ENCODE measurements at places on chromosomes 6 and 20.

- no peak for DNase-seq
These were observed 3.7 kb upstream of the SYNDIG1 start for GRCh38 chr20:24465730-24466129.

DNA sequence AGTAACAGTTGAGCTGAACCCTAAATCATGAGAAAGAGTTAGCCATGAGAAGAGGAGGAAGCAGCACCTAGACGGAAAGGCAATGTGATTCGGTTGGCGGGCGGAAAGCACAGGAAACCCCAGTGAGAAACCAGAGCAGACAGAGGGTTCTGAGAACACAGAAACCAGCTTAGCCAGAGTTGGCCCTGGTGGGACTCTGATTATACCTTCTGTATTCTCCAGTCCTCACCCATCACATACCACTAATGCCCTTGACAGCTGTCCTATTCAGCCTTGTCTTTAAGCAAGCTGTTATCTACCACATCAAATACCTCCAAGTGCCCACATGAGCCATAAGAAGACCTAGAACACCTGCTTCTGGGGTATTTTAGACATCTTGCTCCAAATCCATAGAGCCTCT, 58.9 kb upstream of the LRRC1 start:
- no peak for DNase-seq

GRCh38 chr20:47544852-47545251, 43.2 kb downstream of the NCOA3 start:
- no peak for DNase-seq

DNA sequence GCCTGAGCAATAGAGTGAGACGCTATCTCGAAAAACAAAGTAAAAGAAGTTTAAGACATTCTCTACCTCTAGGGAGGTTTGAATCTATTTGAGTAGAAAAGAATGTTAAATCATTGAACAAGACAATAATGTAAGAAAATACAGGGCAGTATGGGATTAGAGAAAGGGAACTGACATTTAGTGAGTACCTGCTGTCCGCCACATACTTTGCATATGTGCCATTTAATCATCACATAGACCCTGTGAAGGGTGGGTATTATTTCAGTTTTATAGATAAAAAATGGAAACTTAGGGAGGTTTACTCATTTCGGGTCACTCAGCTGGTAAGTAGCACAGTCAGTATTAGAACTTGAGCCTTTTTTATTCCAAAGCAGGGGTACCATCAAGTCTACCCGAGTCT, 31.4 kb downstream of the STK4 start:
- no peak for DNase-seq

GRCh38 chr6:15073883-15074465, 171.9 kb upstream of the JARID2 start:
- no peak for DNase-seq

DNA sequence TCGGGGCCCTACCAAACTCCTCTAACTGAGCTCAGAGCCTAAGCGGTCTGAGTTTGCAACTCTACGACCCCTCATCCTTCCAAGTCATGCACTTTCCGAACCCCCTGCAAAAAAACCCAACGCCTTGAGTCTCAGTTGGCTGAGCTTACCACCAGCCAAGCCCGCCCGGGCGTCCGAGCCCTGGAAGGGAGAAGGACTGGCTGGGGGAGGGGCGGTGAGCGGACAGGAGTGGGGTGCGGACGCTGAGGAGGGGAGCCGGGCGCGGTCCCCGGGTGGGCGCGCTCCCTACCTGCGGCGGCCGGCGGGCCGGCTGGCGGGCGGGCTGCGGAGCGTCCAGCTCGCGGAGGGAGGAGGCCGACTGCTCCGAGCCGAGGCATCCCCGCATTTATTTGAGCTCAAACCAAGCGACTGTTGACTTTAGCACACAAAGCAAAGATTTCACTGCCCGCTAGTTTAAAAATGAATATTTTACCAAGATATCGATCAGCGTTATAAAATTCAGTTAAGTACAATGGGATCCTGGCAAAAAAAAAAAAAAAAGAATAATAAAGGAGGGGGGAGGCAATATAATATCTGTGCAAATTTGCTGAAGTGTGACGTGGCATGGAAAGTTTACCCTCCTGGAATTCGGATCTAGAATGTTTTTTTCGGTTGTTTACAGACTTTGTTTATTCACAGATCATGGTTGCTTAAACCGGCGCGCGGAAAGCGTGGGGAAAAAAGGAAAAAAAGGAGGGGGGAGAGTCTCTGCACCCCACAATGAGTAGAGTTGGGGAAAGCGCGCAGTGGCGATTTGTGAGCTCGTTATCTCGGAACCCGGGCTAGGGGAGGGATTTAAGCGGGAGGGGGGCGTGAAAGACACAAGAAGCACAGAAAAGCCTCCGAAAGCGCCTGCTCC, 5.9 kb downstream of the FOXA2 start:
- no peak for DNase-seq

- no peak for DNase-seq
These were observed 74.9 kb downstream of the FOXO3 start for GRCh38 chr6:108635505-108636226.
